ENCODE measurements at places on chromosomes 16 and 17. TPM values are rescaled to one million over a fixed set of nuclear protein-coding genes. Genes with fewer than 3 reads are reported as not detected.

DNA sequence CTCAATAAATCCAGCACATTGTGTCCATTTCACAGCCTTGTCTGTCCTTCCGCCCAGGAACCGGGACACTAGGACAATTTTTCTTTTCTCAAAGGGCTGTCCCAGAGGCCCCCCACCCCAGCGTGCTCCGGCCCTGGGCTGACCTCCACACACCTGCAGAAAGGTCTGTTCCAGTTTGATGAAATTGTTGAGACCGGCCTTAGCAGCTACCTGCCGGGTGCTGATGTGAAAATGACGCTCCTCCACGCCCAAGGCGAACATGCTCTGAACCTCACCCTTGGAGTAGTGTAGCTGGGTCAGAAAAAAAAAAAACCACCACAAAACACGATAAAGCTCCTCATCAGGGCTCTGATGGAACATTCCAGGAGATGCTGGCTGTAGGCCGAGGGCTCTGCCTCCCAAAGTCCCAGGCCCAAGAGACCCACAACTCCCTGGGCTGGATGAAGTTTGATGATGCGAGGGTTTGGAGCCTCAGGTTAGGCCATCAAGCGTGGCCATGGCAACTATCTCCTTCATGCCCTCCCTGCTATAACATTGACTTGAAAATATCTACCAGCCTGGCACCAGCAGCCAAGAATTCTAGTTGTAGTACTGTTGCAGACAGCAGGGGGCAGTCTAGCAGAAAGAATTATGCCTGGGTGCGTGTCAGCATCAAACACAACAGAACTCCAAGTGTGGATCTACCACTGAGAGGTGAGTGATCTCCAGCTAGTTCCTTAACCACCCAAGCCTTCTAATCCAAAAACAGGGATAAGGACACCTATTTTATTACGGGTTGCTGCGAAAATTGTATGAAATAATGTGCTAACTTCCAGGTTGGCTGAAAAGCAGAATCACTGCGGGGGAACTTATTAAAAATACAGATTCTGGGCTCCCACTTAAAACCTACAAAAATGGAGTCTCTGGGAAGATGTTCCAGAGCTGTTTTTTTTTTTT, 62.1 kb downstream of the RMI2 start:
- no peak overlapping the region for H3K4me3 ChIP-seq
- no peak for DNase-seq
- no peak overlapping the region for H3K27ac ChIP-seq

DOC2B gene
- 4.1 TPM for total RNA-seq

DNA sequence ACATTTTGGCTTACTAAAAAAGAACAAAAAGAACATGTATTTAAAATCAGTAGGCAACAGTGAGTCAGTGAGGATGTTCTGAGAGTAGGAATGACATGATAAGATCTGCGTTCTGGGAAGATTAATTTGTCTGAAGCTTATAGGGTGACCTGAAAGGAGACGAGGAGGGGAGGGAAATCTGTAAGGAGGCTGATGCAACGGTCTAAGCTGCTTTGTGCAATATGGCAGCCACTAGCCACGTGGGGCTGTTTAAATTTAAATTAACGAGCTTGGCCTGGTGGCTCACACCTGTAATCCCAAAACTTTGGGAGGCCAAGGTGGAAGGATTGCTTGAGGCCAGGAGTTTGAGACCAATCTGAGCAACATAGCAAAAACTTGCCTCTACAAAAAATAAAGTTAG, 181.6 kb upstream of the CACNG3 start:
- no peak overlapping the region for H3K4me3 ChIP-seq
- DNase-seq, result no peak
- no peaks in the 10 kb centered on the region for H3K4me1 ChIP-seq
- H3K36me3 ChIP-seq, result no peaks in the 10 kb centered on the region
- no peak overlapping the region for H3K27ac ChIP-seq

MTSS2 gene
- total RNA-seq, result 19.6 TPM

DNA sequence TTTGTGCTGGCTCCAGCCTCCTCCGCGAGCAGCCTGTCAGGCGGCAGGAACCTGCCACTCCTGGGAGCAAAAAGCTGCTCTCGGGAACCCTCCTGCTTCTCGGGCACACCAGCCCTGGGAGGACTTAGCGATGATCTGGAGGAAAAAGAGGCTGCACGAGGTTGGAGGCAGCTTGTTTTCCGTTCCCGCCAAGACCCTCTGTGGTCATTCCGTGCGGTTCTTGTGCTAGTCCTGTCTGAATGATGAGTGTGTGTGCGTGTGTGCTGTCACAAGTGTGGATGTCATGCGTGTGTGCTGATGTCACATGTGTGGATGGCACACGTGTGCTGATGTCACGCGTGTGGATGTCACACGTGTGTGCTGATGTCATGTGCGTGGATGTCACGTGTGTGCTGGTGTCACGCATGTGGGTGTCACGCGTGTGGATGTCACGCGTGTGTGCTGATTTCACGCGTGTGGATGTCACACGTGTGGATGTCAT, 150.0 kb downstream of the NPIPB11 start:
- H3K27me3 ChIP-seq, result no peaks in the 10 kb centered on the region
- DNase-seq, result peak; percentile 53
- H3K36me3 ChIP-seq, result no peaks in the 10 kb centered on the region
- no peak overlapping the region for H3K4me3 ChIP-seq

- peak; percentile 18 for DNase-seq
- no peaks in the 10 kb centered on the region for H3K36me3 ChIP-seq
- H3K4me1 ChIP-seq, result no peaks in the 10 kb centered on the region
- H3K27ac ChIP-seq, result no peak overlapping the region
These were observed 1.7 kb downstream of the TUBG2 start for GRCh38 chr17:42660692-42661345.

CCT6B gene
- 2.6 TPM for total RNA-seq

DNA sequence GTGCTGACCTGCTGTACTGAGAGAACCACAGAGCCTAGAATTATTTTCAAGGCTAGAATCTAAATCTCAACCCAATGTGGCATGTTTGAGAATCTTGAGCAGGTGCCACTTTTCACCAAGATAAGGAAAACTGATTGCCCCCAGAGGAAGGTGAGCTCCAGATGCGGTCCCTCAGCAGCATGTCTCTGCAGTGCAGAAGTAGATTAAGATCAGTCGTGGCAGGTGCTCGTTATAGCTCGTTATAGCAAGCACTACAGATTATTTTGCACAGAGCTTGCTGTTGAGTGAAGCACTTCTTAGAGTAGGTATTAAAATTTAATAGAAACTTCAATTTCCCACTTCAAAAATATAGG, 176.0 kb downstream of the AATF start:
- no peaks in the 10 kb centered on the region for H3K27me3 ChIP-seq
- no peak overlapping the region for H3K27ac ChIP-seq
- H3K36me3 ChIP-seq, result no peaks in the 10 kb centered on the region
- no peaks in the 10 kb centered on the region for H3K4me1 ChIP-seq

- peaks cover 8% of the 10 kb centered on the region for H3K4me1 ChIP-seq
- peak; percentile 54 for DNase-seq
- H3K27me3 ChIP-seq, result no peaks in the 10 kb centered on the region
- H3K4me3 ChIP-seq, result no peak overlapping the region
These were observed 27.3 kb upstream of the CBFA2T3 start for GRCh38 chr16:89004209-89004831.

Measured in ovary (tissue), 10 donors.